ENCODE measurements at places on chromosomes 1 and 21. TPM values are rescaled to one million over a fixed set of nuclear protein-coding genes. Genes with fewer than 3 reads are reported as not detected.

ABCG1 gene
- total RNA-seq, result 5.6 TPM

DNA sequence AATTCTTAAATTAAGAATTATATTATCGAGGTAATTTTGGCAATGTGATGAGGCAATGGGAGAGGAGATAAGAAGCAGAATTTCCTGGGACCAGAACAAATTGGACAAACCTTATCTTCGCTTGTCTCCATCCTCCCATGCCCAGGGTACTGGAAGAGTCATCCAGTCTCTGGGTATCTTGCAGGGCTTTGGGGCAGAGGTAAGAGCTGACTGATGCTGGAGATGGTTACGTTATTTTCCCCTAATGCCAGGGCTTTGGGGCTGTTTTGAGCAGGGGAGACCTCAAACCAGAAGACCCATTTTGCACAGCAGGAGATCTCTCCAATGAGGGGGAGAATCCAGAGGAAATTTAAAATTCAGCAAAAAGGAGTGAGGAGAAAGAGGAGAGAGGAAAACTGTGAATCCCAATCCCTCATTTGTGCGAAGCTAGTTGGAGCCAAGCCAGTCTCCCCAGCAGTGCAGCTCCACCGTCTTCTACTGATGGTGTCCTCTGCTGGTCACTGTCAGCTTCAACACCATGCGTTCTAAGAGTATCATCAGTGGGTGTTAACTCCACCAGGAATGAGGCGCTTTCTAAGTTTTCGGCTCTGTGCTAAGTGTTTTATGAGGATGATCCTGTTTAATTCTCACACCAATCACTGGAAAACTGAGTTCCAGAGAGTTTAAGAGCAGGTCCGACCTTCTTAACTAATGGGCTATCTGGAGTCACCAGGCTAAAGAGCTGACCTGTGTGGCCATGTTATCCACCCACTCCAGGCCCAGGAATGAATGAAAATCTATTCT, 86.8 kb upstream of the CD34 start:
- no peak for DNase-seq

SPTA1 gene
- not detected for total RNA-seq

DNA sequence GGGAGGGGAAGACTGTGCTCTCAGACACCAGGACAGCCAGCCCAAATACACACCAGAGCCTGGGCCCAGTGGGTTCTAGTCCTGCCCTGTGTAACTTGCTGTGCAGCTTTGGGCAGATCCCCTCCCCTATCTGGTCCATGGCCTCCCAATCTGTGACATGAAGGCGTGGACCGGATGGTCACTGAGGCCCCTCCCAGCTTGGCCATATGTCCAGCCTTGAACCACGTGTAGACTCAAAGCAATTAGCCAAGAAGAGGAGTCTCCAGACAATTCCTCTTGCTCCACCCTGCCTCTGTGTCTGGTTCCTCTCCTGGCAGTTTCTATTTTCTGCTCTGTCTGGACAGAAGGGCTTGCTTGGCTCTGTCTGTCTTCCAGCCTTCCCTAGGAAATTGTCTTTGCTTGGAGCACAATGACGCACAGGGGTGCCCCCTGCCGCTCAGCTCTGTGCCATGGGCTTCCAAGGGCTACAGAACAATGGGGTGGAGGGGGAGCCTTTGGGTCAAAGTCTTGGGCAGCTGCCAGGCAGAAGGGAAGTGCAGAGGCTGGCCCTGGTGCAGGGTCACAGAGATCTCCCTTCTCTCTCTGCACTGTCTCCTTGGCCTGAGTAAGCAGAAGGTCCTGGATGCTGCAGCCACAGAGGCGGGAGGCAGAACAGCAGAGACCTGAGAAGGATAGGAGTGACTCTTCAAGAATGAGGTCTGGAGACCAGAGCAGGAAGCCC, 66.1 kb downstream of the TENT5C start:
- DNase-seq, result no peak

LCE3E gene
- total RNA-seq, result not detected

ADSS2 gene
- total RNA-seq, result 63.1 TPM
